Upper lobe of right lung (tissue), 1 donor: ENCODE measurements at places on chromosomes 4 and X.

- H3K4me1 ChIP-seq: peaks cover 16% of the 10 kb centered on the region
- H3K27ac ChIP-seq: no peak overlapping the region
- DNase-seq: no peak
- H3K36me3 ChIP-seq: peaks cover 38% of the 10 kb centered on the region
- no peaks in the 10 kb centered on the region for H3K27me3 ChIP-seq
- no peak overlapping the region for H3K4me3 ChIP-seq
These were observed 25.5 kb downstream of the SCARB2 start for GRCh38 chr4:76188149-76188548.

DNA sequence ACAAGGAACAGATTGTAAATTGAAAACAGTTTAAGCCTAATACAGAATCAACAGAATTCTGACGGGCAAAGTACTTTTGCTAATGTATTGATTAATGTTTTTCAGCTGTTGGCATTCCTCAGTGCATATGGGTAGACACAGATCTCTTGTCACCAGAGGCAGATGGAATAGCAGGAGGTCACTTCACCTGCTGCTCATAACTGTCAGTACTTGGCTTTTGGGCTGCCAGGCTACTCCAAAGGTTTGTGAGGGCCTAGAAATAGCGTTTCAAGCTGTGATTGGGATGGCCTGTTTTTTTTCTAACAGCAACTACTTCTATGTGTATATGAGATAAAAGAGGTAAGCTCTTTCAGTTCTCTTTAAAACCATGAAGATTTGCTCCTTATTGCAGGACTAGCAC, 307.5 kb upstream of the ANXA10 start:
- H3K27ac ChIP-seq: no peak overlapping the region
- H3K27me3 ChIP-seq: no peaks in the 10 kb centered on the region
- H3K4me3 ChIP-seq: no peak overlapping the region
- DNase-seq: no peak
- H3K36me3 ChIP-seq: no peaks in the 10 kb centered on the region
- H3K4me1 ChIP-seq: no peaks in the 10 kb centered on the region

- no peaks in the 10 kb centered on the region for H3K36me3 ChIP-seq
- H3K27me3 ChIP-seq: no peaks in the 10 kb centered on the region
- H3K4me1 ChIP-seq: no peaks in the 10 kb centered on the region
These were observed 431.8 kb upstream of the HTR2C start for GRCh38 chrX:114152130-114152529.

DNA sequence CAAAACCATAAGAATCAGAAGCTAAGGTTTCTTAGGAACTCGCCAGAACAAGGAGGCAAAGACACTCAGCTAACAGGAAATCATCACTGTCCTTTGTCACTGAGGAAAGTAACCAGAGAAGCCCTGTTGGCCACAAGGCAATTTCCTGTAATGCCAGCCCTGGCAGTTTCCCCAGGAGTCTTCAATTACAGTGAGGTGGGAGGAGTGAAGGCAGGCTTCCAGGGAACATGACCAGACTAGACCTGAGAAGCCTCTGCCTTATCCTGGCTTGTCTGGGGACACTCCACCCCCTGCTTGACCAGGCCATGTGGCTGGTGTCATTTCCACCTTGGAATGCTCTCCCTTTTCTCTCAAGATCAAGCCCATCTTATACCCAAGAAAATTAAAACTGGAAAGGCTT, 125.3 kb downstream of the COL4A6 start:
- DNase-seq: no peak
- H3K27me3 ChIP-seq: no peaks in the 10 kb centered on the region
- H3K4me3 ChIP-seq: no peak overlapping the region
- H3K4me1 ChIP-seq: no peaks in the 10 kb centered on the region
- H3K27ac ChIP-seq: no peak overlapping the region
- H3K36me3 ChIP-seq: no peaks in the 10 kb centered on the region

DNA sequence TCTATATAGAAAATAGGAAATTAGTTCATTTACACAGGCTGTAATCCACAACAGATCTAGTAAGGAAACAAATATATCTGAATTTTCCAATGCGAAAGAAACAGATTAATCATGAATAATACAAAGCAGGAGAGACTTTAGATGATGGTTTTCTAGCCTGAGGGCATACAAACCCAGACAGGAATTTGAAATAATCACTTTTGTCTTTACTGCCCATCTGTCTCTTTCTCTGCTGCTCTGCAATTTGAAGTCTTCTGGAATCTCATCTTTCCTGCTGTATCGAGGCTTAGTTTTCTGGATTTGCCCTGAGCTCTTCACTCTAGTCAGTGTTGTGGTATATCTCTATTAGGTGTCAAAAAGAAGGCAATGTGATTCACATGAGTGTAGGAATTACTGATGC, 711.8 kb upstream of the FAM241A start:
- no peaks in the 10 kb centered on the region for H3K36me3 ChIP-seq
- no peaks in the 10 kb centered on the region for H3K4me1 ChIP-seq
- no peak overlapping the region for H3K27ac ChIP-seq
- no peak overlapping the region for H3K4me3 ChIP-seq
- DNase-seq: no peak

DNA sequence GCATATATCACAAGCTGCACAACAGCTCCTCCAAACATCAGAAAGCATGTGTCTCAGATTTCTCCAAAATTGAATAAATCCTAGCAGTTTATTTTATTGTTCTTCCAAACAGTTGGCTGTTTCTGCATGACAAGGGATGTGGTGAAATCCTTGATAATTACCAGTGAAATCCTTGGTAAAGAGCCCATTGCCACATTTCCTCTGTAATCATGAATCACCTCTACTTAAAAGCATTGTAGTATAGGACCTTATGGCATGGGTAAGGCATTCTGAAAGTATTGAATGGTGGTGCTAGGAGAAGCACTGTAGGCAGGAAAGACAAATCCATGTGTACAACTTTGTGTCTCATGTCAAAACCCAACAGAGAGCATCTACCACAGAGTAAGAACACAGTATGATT, 135.8 kb upstream of the NDST3 start:
- H3K4me3 ChIP-seq: no peak overlapping the region
- H3K36me3 ChIP-seq: no peaks in the 10 kb centered on the region
- H3K4me1 ChIP-seq: no peaks in the 10 kb centered on the region
- DNase-seq: no peak
- H3K27me3 ChIP-seq: no peaks in the 10 kb centered on the region
- no peak overlapping the region for H3K27ac ChIP-seq

DNA sequence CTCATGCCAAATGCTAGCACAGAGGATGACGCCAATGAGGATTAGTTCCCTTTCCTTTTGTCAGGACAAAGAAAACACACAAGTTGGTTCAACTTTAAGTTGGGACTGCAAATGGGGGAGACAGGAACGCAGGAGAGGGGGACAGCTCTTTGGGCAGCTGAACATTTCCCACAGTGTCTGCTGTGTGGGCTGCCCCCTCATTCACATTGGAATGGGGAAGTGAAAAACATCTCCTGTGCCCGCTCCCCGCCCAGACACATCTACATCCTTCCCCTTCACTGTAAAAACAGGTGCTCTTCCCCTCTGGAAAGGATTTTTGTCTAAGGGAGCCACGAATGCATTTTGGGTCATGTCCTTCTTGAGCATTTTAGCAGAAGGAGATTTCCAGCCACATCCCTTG, 44.5 kb upstream of the TBC1D9 start:
- no peaks in the 10 kb centered on the region for H3K27me3 ChIP-seq
- H3K4me3 ChIP-seq: no peak overlapping the region
- DNase-seq: no peak
- H3K4me1 ChIP-seq: no peaks in the 10 kb centered on the region
- H3K36me3 ChIP-seq: no peaks in the 10 kb centered on the region

DNA sequence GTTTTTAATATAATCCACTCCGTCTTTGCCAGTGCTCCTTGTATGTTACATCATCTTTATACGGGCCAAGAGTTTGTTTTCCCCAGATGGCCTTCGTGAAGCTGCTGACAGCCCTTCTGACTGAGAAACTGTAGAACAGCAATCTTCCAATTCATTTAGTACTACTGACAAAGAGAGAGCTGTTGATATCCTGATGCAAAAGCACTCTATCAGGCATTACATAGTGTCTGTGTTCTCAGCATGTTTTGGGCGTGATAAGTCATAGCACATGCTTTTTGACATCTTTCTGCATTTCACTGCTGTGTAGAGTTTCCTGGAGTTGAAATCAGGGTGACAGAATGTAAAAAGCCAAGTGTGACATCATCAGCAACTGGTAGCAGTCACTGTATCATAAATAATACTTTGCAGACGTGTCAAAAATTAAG, 746.3 kb upstream of the FAM241A start:
- H3K27me3 ChIP-seq: no peaks in the 10 kb centered on the region
- H3K36me3 ChIP-seq: no peaks in the 10 kb centered on the region
- no peak for DNase-seq
- H3K27ac ChIP-seq: no peak overlapping the region
- H3K4me3 ChIP-seq: no peak overlapping the region
- H3K4me1 ChIP-seq: no peaks in the 10 kb centered on the region

DNA sequence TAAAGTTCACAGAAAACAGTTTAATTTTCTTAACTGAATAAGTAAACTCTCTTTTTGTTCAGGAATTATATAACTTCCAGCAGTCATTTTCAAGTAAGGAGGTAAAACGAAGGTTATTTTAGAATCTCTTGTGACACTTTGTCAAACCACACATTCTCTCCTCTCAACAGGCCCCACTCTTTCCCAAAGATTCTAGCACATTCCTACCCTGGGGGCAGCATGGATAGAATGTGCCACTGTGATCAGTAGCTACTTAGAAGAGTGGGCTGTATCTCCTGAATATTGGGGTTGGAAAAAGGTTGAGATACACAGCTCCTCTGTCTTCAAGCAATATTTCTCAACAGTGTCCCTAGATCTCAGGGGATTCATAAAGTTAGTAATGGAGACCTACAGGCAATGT, 157.6 kb downstream of the EMCN start:
- no peaks in the 10 kb centered on the region for H3K4me1 ChIP-seq
- no peak for DNase-seq
- no peaks in the 10 kb centered on the region for H3K27me3 ChIP-seq
- no peak overlapping the region for H3K27ac ChIP-seq

DNA sequence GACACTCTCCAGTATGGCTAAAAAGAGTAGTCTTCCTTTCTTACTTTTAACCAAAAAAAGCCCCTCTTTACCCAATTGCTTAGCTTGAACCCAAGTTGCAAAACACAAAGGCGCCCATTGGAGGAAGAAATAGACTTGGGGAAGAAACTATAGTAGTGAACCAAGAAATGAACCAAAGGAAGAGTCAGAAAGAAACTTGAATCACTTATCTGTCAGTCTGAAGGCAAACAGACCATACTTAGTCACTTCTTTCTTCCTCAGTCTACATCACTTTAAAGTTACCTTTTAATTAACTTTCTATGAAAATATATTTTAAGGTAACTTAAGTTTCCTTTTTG, 161.4 kb upstream of the GIMD1 start:
- H3K27ac ChIP-seq: no peak overlapping the region
- no peak for DNase-seq
- no peaks in the 10 kb centered on the region for H3K4me1 ChIP-seq

DNA sequence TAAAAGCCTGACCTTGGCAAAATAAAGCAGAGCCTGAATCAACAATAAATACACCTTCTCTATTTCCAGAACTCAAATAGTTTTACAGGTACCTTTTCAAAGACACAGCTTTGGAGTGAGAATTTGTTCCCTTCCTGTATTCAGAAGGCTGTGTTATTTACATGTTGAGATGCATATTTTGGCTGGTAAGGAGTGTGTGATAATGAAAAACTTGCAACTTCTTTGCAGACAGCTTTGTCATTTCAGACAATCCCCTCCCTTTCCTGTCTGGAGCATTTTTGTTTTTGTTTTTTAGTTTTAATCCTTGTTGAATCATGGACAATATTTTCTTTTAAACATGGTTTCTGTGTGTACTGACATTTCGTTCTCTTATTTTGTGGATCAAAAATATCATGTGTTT, 493.8 kb downstream of the FAT4 start:
- DNase-seq: no peak
- no peaks in the 10 kb centered on the region for H3K36me3 ChIP-seq
- H3K4me3 ChIP-seq: no peak overlapping the region
- H3K27ac ChIP-seq: no peak overlapping the region
- H3K4me1 ChIP-seq: no peaks in the 10 kb centered on the region

- no peaks in the 10 kb centered on the region for H3K36me3 ChIP-seq
- no peak for DNase-seq
- no peaks in the 10 kb centered on the region for H3K27me3 ChIP-seq
- H3K27ac ChIP-seq: no peak overlapping the region
- H3K4me1 ChIP-seq: no peaks in the 10 kb centered on the region
- no peak overlapping the region for H3K4me3 ChIP-seq
These were observed 385.9 kb upstream of the ACTRT1 start for GRCh38 chrX:128438082-128438481.

- no peaks in the 10 kb centered on the region for H3K27me3 ChIP-seq
- H3K4me3 ChIP-seq: no peak overlapping the region
- no peak for DNase-seq
- H3K27ac ChIP-seq: peak overlapping the region; percentile 52
These were observed 15.3 kb downstream of the PARM1 start for GRCh38 chr4:74948236-74948635.

GRCh38 chr4:76210452-76210851, 3.2 kb downstream of the SCARB2 start:
- peak overlapping the region; percentile 82 for H3K4me3 ChIP-seq
- no peaks in the 10 kb centered on the region for H3K36me3 ChIP-seq
- no peak for DNase-seq
- H3K4me1 ChIP-seq: peaks cover 79% of the 10 kb centered on the region
- no peaks in the 10 kb centered on the region for H3K27me3 ChIP-seq

- H3K27ac ChIP-seq: no peak overlapping the region
- no peaks in the 10 kb centered on the region for H3K27me3 ChIP-seq
- H3K36me3 ChIP-seq: no peaks in the 10 kb centered on the region
- H3K4me1 ChIP-seq: no peaks in the 10 kb centered on the region
These were observed 100.5 kb upstream of the PCDH7 start for GRCh38 chr4:30619679-30620078.

- H3K27me3 ChIP-seq: no peaks in the 10 kb centered on the region
- no peak for DNase-seq
- H3K4me3 ChIP-seq: no peak overlapping the region
- H3K36me3 ChIP-seq: no peaks in the 10 kb centered on the region
- peaks cover 10% of the 10 kb centered on the region for H3K4me1 ChIP-seq
- H3K27ac ChIP-seq: no peak overlapping the region
These were observed 228.4 kb downstream of the SPRY1 start for GRCh38 chr4:123624959-123625358.

- no peaks in the 10 kb centered on the region for H3K4me1 ChIP-seq
- no peaks in the 10 kb centered on the region for H3K36me3 ChIP-seq
- no peak overlapping the region for H3K4me3 ChIP-seq
These were observed 468.5 kb downstream of the IQCM start for GRCh38 chr4:149347139-149347538.

GRCh38 chrX:133527415-133527814, 112.1 kb upstream of the GPC4 start:
- no peak overlapping the region for H3K4me3 ChIP-seq
- no peaks in the 10 kb centered on the region for H3K27me3 ChIP-seq
- H3K36me3 ChIP-seq: no peaks in the 10 kb centered on the region
- no peak for DNase-seq
- H3K4me1 ChIP-seq: no peaks in the 10 kb centered on the region

GRCh38 chr4:8590546-8590880, 2.1 kb upstream of the CPZ start:
- no peaks in the 10 kb centered on the region for H3K4me1 ChIP-seq
- DNase-seq: no peak
- no peaks in the 10 kb centered on the region for H3K36me3 ChIP-seq
- no peak overlapping the region for H3K4me3 ChIP-seq
- peaks cover 41% of the 10 kb centered on the region for H3K27me3 ChIP-seq
